ENCODE measurements at places on chromosomes 6 and 20.

GRCh38 chr20:15702161-15702560, 871.1 kb downstream of the KIF16B start:
- no peak for DNase-seq

GRCh38 chr6:39516471-39516870, 194.0 kb upstream of the KCNK16 start:
- no peak for DNase-seq

DNA sequence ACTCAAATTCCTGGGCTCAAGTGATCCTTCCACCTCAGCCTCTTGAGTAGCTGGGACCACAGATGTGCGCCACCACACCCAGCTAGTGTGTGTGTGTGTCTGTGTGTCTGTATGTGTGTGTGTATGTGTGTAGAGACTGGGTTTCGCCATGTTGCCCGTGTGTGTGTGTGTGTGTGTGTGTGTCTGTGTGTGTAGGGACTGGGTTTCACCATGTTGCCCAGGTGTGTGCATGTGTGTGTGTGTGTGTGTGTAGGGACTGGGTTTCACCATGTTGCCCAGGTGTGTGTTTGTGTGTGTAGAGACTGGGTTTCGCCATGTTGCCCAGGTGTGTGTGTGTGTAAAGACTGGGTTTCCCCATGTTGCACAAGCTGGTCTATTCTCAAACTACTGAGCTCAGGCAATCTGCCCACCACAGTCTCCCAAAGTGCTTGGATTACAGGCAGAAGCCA, 28.3 kb downstream of the CDK5RAP1 start:
- no peak for DNase-seq

DNA sequence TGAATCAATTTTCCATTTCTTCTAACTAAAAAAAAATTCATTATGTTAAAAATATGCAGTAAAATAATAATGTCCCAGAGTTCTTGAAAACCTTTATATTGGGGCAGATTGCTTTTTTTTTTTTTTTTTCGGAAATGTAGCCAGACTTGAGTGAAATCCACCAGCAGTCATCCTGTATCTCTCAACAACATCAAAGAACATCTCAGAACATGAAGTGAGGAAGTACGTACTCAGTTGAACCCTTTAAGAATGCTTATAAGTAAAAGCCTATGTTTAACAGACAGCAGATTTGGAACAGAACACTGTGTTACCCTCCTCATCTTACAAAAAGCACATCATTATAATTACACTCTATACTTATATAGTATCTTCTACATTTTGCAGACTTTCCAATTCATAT, 51.0 kb upstream of the SUPT3H start:
- DNase-seq: no peak

DNA sequence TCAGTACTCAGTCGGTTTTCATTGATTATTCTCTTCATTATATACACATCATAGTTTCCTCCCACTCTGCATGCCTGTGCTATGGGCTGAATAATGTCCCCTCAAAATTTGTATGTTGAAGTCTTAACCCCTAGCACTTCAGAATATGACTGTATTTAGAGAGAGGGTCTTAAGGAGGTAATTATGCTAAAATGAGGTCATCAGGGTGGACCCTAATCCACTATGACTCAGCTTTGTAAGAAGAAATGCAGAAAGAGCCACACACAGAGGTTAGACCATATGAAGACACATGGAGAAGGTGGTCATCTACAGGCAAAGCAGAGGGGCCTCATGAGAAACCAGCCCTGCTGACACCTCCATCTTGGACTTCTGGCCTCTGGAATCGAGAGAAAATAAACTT, 15.8 kb downstream of the ABHD12 start:
- DNase-seq: no peak

DNA sequence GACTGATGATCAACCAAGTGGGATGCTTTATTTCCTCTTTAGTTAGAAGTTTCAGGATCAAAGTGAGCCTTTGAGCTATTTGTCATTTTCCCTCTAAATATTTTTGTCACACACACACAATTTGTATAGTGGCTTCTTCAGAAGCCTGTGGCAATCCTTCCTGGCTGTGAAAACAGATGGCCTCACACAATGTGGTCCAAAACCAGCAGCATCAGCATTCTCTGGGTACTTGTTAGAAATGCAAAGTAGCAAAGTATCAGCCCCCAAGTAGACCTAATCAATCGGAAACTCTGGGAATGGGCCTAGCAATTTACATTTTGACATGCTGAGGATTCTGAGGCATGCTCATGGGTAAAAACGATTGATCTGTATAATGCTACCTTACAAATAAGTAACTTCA, 115.9 kb downstream of the PAX1 start:
- no peak for DNase-seq

- no peak for DNase-seq
Measured at GRCh38 chr20:9581509-9581908, 67.1 kb downstream of the LAMP5 start.

GRCh38 chr6:96604420-96604819, 41.5 kb downstream of the FHL5 start:
- no peak for DNase-seq

DNA sequence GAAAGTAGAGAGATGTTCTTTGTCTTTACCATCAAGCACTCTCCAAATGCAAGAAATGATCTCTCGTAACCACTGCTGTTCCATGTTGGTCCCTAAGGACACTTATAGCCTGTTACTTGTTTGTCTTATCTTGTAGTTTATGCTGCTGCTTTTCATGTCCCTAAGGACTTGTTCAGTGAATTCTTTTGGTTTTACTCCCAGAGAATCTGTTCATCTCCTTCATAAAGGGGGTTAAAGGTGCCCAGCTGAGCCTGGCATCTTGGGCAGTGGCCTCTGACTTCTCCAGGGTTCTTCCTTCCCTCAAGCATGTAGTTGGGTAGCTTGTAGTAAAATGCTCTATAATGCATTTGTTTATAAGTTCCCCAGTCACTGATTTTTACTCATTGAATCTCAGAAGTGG, 864 bp upstream of the PKIG start:
- DNase-seq: no peak

DNA sequence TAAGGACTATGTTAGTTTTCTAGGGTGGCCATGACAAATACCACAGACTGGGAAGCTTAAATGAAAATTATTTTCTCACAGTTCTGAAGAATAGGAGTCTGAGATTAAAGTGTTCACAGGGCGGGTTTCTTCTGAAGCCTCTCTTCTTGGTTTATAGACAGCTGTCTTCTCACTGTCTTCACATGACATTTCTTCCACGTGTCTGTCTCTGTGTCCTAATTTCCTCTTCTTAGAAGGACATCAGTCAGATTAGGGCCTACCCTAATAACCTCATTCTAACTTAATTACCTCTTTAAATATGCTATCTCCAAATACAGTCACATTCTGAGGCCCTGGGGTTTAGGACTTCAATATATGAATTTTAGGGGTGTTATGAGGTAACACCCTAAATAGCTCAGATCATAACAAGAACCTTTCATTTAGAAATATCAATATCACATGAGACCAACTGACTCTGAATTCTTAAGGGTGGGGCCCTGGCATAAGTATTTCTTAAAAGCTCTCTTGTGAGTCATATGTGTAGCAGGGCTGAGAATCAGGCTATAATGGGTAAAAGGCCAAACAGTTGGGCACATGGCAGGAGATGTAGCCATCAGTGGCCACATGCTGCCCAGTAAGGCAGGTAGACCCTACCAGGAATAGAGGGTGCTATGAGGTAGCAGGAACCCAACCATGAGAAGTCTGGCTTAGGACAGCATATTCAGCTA, 62.0 kb upstream of the TENT5A start:
- DNase-seq: no peak

GRCh38 chr6:106629859-106630163, 433 bp downstream of the QRSL1 start:
- no peak for DNase-seq

DNA sequence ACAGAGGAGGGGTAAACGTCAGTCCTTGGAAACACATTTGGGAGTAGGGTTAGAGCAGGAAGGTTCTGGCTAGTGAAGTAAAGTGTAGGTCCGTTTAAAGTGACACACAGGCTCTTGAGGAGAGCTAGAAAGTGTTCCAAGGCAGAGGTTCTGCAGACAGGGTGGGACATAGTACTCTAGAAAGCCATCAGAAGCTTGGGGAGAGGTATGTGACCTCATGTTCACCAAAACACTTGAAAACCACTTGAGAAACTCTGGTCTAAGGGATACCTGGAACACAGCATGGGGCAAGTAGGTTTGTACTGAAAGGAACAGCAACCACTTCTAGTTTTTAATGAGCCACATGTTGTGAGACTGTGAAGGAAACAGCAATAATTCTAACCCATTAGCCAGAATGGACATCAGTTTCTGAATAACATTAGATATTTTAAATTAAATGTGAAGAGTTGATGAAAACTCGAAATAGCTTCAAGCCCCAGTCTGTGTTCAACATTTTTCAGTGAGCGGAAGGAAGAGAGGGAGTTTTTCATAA, 49.0 kb downstream of the SOBP start:
- DNase-seq: no peak

- no peak for DNase-seq
Measured at GRCh38 chr20:57770852-57771720, 61.3 kb upstream of the PMEPA1 start.
